ENCODE measurements at places on chromosomes 2 and 18.

GRCh38 chr2:99863903-99864270 is 278.5 kb downstream of the AFF3 start:
- DNase-seq: no peak

DNA sequence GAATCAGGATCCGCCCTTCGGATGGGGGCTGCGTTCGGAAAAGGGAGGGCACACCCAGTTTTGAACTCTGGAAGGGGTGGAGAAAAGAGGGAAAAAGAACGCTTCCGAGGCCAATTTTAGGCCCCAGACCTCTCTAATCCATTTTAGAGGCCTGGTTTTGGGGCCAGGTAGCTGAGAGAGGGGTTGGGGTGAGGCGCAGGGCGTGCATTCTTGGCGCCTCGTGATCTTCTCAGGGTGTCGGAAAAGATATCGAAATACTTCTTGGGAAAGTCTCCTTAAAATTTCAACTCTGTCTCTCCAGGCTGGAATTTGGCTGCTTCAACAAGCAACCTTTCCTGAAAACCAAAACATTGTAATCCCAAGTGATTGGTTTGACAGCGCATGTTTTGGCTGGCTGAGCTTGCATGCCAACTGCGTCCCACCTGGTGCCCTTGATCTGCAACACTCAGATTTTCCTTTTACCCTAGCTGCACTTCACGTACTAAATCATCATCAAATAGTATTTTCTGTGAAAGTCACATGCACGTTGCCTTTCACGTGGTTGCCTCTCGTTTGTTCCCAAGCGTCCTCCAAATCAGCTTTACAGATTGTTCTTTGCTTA is 864 bp upstream of the XPO1 start:
- no peak for DNase-seq

DNA sequence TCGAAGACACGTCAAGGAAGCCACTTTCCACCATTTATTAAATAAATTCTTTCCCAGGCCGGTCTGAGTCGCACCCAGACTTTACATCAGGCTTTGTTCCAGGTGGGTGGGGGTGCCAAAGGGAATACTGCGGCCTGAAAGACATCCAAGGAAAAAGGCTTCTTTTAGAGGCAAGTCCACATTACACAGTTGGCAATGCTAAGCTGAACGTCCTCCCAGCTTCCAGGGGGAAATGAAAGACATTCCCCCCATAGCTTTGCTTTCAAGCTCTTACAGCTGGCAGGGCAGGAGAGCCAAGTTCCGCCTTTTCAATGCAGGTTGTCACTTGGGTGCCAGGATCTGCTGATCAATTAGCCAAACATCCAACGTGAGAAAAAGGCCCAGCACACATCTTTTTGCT is 36.5 kb upstream of the PTPN4 start:
- DNase-seq: no peak

DNA sequence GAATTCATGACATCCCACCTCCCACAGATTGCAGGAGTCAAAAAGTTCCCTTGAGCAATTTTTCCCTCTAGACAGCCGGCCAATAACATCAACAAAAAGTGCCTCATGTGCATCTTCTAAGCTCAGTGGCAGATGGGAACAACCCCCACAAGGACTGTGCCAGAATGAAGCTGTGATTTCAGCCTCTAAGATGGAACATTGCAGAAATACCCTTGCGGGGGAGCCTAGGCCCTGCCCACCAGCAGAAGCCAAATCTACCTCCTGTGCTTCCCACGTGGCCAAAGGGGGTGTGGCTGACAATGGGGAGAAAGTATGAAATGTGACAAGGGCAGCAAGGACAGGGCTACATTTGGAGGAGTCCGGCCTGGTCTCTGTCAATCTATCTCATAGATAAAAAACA is 482.3 kb downstream of the TGIF1 start:
- DNase-seq: no peak

- DNase-seq: no peak
These were observed 133.7 kb downstream of the SMAD7 start for GRCh38 chr18:48817021-48817461.

GRCh38 chr2:30645081-30645744 is 162.0 kb downstream of the CAPN13 start:
- no peak for DNase-seq

GRCh38 chr2:156784020-156784701 is 348.0 kb downstream of the GPD2 start:
- no peak for DNase-seq

DNA sequence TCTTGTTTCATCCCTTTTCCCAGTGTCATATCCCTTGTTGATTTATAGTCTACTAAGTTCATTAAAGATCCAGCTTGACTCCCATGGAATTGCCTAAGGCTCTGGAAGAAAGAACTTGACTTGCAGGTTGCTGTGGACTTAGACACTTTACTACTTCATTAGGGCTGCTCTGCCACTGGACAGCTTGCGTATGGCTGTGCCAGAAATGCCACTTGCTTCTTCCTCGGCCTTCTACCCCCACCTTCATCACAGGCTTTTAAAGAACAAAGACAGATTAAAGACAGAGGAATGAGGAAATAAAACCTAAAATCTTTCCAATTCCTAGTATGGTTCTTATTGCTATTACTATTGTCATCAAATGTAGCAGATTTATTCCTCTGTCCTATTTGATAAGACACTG is 591.7 kb downstream of the BCL11A start:
- DNase-seq: no peak

GRCh38 chr2:154700136-154700535 is 1.6 kb downstream of the KCNJ3 start:
- DNase-seq: no peak

GRCh38 chr18:57621246-57621604 is 411 bp downstream of the NARS1 start:
- no peak for DNase-seq

DNA sequence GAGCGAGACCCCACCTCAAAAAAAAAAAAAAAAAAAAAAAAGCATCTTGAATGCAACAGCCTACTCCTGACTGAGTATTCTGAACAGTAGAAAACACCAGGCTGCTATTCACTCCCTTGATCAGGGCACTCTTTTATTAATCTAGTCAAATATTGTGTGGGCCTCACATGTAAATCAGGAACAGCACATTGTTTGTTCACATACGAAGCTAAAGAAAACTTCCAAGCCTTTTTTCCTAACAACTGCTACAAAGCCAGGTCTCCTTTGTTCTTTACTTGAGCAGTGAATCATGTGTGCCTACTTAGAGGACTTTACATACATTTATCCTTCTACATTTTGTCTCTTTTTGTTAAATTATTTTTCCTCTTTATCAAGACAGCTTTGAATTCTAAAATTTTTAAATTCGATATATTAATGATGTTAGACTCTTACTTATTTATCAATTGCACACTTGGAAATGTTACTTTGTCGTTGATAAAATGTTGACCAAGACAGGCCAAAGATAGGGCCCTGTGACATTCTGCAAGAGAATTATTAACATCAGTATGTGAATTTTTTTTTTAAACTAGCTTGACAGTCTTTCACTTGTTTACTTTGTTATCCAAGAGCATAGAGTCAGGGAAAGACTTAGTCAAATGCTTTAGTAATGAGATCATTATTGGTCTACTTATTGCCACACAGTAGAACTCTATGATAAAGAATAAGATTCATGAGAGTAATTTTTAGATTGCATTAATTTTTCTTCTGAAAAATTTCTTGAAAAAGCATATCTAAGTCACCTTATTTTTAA is 13.2 kb downstream of the SPATS2L start:
- DNase-seq: no peak

Measured in activated CD8-positive, alpha-beta memory T cell treated with anti-CD3 and anti-CD28 coated beads for 1 hour (primary cell).